AG10803 (cell line): ENCODE measurements at places on chromosomes 11 and 22.

DNA sequence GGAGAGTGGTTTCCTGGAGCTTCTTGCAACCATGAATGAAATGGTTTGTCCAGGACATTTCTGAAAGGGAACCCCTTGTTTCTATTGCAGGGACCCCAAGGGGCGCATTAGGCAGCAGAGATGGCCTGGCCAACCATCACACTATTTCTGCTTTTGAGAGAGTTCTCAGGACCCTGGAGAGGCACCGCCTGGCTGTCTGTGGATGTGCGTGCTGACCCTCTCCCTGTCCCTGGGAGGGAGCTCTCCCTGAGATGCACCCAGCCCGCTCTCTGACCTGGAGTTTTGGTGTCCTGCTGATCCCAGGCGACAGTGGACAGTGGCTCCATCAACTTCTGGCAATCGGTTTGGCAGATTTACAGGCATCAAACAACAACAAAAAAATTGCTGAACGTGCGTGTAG is 80.3 kb upstream of the SLC22A12 start:
- no peak for DNase-seq

DNA sequence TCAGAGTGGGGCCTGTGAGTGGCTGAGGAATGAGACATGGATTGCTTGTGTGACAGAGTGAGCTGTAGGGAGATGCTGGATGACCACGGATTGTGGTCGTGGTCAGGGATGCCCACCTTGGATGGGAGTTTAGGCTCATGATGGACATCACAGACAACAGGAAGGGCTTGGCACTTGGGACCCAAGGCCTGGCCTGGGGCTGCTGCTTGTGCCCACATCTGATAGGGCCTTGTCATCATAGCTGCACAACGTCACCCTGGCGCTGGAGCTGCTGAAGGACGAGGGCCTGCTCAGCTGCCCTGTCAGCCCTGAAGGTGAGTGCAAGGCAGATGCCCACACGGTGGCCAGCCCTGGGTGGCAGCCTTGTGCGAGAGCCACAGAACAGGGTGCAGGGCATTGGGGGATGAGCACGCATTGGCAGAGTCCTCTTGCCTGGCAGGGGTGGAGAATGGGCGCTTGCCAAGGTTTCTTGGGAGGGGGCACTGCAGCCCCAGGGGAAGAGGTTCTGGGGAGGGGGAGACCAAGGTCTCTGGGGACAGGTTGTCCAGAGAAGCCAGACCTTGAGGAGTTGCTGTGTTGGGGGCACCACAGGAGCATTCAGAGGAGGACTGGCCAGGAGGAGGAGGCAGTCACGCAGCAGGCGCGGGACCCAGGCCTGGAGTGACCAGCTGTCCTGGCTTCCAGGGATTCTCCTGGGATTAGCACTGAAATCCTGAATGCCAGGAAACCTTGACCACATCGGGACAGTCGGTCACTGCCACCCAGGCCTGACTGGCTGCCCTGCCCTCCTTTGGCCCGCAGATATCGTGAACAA is 25.0 kb downstream of the PARVG start:
- no peak for DNase-seq

GRCh38 chr11:120756931-120757330 is 245.4 kb downstream of the GRIK4 start:
- no peak for DNase-seq

DNA sequence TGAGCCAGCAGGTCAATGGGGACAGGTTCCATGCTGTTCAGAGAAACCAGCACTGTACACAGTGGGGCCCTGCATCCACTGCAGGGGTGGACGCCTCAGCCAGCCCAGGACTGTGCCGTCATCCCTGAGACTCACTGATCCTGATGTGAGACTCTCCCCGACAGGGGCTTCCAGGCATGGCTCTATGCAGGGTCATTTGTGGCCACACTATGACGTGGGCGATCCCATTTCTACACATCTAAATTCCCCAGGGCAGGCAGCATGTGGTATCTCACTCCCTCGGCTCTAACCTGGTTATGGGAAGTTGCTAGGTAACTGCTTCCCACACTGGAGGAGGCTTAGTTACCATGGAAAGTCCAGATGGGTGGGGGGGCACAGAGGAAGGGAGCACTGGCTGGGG is 14.2 kb upstream of the FAM83F start:
- no peak for DNase-seq

GRCh38 chr11:17343257-17343656 is 8.3 kb upstream of the NCR3LG1 start:
- DNase-seq = no peak

- DNase-seq = no peak
These were observed 44.5 kb upstream of the RRM1 start for GRCh38 chr11:4050138-4050537.

GRCh38 chr22:36135306-36135980 is 25.1 kb downstream of the APOL3 start:
- no peak for DNase-seq

DNA sequence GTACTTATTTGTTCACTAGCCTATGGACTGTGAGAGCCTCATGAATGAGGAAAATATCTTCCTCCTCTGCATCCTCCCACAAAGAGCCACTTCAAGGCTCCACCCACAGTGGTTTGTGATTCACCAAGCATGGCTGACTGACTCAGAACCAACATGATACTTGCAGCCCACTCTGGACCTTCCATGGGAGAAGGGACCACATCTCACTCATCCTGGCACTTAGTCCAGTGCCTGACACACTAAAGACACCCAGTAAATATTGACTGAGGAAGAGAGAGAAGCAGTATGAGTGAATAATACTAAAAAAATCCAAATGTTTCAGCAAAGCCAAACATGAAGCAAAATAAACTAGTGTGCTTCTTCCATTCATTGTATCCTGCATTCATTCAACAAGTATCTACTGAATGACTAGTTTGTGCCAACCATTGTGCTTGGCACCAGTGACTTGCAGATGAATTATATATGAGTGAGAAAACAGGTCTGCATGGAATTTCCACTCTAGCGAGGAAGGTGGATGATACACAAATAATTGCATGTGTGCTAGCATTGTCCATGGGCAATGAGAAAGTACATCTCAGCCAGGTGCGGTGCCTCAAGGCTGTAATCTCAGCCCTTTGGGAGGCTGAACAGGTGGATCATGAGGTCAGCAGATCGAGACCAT is 54.9 kb upstream of the BLID start:
- DNase-seq = peak; percentile 81

GRCh38 chr22:43821606-43822425 is 9.7 kb upstream of the EFCAB6 start:
- no peak for DNase-seq

GRCh38 chr22:27116312-27117086 is 459.1 kb downstream of the MIAT start:
- DNase-seq = no peak

- no peak for DNase-seq
These were observed 7.1 kb upstream of the MN1 start for GRCh38 chr22:27808451-27809225.

GRCh38 chr22:36073476-36073875 is 44.9 kb upstream of the RBFOX2 start:
- peak; percentile 44 for DNase-seq

DNA sequence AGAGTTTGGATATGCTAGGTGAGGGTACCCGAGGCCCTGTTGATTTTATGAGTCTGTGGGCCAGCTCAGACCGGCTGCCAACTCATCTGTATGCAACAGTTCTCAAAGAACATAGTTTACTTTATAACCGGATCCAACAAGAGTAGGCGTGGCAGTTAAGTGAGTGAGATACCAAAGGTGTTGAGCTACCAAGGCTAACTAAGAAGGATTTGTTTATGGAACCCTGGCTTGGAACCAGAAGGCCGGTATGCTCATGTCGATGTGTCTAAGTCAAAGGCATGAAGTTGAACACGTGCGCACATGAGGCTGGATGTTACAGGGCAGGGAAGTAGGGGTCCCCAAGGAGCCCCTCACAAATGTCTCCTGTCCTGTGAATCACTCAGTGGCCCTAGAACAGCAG is at the start of gene KCNJ1:
KCNJ1 (minus strand) TSS at position 20 of the 400 bp plus-strand sequence. CDS start 27,053 bp downstream, outside the sequence.
- DNase-seq = no peak

- no peak for DNase-seq
These were observed 1.6 kb upstream of the ACCSL start for GRCh38 chr11:44046182-44046581.

GRCh38 chr11:10378362-10378761 is 73.5 kb downstream of the ADM start:
- no peak for DNase-seq

GRCh38 chr11:131246156-131246555 is 124.3 kb upstream of the NTM start:
- DNase-seq = no peak

GRCh38 chr11:20161923-20162744 is 1.9 kb upstream of the DBX1 start:
- no peak for DNase-seq

DNA sequence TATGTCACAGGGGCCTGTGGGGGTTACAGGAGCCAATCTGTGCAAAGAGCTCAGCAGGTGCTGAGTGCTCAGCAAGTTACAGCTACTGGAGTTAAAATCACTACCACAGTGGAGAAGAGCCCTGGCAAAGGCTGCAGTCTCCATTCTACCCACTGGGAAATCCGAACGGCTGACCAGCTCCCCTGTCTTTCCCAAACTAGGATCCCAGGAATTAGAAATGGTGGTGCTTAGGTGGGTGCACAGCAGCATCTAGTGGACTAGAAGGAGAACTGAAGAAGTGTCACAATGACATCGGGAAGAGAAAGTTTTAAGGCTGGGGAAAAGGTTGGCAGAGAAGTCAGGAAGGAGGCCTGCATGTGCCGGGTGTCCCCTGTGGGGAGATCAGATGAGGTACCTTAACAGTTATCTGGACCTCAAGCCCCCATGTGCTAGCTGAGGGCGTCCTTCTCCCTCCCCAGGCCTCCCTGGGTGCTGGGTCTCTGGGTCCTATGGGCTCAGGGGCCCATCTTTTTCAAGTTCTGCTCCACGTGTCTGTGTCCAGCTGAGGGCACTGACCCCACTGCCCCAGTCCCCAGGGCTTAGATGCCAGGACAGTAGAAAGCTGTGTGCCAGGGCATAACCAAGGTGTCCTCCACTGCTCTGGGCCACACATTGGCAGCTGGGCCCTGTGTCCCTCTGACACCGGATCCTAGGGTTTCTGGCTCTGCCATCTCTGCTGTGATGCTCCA is 1.9 kb downstream of the PIWIL3 start:
- DNase-seq = peak; percentile 20

- DNase-seq = no peak
These were observed 30.9 kb downstream of the OSBPL5 start for GRCh38 chr11:3134218-3134621.

DNA sequence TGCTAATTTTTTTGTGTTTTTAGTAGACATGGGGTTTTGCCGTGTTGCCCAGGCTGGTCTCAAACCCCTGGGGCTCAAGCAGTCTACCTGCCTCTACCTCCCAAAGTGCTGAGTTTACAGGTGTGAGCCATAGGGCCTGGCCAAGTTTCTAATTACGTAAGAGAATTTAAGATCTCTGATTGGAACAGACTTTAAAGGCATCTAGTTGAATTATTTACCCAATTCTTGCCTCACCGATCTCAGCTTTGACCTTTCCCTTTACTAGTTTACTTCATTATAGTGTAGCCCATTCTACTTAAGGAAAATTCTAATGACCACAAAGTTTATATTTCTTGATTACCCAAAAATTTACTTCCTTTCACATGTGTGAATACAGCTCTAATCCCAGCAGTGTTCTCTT is 81.6 kb downstream of the YAP1 start:
- no peak for DNase-seq

DNA sequence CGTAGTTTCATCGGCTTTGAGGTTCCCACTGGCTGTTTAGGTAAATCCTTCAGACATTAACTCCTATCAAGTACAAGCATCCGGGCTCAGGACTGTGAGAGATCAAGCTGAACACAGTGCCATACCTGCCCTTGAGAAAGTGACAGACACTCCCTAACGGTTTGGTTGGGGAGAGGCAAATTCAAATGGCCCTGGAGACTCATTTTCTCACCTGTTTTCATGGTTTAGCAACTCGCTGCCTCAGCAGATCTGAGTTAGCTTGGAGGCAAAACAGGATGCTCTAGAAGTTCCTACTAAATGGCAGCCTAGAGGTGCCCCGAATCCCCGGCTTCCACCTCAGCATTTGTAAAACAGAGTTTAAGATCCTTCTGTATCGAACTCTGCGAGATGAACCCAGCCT is 3.6 kb upstream of the FBXO3 start:
- no peak for DNase-seq

DNA sequence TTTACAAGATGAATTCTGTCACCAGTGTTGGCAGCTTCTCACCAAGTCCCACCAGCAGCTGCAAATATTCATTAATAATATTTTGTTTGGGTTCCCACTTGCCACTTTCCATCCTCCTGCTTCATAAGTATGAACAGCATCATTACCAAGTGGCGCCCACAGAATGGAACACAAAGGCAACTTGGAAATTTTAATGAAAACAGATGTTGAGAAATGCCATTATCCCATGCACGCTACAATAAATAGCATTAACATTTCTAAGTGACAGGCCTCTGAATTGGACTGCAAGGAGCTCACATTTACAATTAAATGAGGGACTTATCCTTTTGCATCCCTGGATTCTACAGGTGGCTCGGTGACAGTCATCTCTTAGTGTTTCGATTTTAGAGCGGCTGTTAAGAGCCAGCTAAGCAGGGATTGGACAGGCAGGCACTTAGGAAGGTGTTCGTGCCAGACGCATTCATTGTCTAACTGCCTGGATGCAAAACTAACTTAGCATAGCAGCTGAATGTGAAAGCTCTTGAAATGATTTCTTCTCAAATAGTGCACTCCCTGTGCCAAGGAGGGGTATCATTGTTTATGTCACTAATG is 170.3 kb downstream of the KIRREL3 start:
- DNase-seq = peak; percentile 65

DNA sequence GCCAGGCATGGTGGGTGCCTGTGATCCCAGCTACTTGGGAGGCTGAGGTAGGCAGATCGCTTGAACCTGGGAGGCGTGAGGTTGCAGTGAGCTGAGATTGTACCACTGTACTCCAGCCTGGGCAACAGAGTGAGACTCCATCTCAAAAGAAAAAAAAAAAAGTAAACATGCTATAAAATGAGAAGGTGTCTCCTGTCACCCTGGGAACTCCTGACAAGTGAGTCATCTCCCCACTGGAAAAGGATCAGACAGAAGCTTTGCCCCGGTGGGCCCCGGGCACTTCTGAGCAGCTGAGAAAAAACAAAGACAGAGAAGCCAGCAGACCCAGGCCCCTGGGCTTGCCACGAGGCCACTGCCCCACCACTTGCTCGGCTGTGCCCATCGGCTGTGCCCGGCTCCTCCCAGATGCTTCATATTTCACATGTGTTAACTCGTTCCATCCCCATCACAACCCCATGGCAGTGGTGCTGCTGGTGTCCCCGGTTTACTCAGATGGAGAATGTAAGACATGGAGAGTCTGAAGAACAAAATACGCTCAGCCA is 22.3 kb downstream of the TTLL1 start:
- DNase-seq = peak; percentile 52

DNA sequence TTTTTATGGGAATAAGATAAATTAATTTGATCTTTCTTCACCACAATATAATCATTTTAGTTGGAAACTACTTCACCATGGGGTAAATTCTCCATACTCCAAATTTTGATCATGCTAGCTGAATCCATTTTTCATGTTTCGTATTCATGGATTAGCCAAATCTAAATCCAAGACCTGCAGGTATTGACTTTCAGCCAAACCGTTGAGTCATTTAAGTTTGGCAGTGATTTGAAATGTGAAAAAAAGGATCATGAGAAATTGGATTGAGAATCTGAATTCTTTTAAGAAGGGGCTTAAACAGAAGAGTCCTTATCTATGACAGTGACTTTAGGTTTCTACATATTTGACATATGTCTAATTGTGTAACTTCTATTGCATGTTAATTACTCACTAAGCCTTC is 5.3 kb downstream of the GAS2 start:
- DNase-seq = no peak

GRCh38 chr11:130037058-130037457 is 32.6 kb upstream of the APLP2 start:
- peak; percentile 83 for DNase-seq
